ENCODE measurements at places on chromosomes 1 and 21.

GRCh38 chr1:12475101-12475500 is 142.9 kb downstream of the DHRS3 start:
- no peak for DNase-seq

GRCh38 chr1:21909286-21909759 is 27.8 kb downstream of the HSPG2 start:
- no peak for DNase-seq

DNA sequence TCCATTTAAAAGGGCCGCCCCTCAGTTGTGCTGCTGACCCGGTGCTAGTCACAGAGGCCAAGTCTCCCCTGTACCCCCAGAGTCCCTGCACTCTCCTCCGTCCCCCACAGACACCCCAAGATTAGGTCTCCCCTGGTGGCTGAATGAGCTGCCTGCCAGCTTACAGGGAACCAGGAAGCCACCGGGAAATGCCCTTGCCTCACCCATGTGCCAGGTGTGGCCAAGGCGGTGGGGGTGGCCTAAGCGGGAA is 32.7 kb downstream of the HSPG2 start:
- no peak for DNase-seq

GRCh38 chr1:68293609-68294366 is 61.5 kb upstream of the WLS start:
- DNase-seq = no peak

DNA sequence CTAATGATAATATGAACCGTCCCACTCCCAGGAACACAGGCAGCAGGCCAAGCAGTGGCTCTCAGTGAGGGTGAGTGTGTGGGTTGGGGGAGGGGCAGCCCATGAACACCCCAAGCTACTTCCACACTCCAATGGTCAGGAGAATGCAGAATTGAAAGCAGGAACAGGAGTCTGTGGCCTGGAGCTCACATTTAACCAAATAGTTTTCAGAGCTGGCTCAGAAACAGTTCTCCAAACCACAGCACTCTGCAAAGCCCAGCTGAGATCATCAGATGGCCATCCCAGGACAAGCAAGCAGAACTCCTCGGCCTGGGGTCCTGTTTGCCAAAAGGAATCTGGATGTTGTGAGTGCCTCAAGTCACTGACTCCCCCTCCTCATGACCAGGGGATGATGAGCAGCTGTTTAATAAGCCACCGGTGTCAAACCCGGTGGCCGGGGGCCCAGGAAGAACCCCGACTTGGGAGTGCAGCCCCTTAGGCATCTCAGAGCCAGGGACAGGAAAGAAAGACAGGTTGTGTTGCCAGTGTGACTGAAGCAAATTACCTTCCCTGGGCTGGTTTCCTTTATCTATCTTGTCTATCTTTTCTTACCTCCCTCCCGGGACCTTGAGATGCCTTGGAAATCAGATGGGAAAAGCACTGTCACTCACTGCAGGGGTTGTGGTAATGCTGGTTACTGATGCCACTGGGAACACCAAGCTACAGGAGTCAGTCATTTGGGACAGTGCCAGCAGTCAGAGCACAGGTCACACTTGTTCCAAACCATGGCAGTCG is 20.4 kb downstream of the DEGS1 start:
- DNase-seq = no peak

- DNase-seq = no peak
These were observed 2.1 kb downstream of the SLC22A15 start for GRCh38 chr1:115978292-115978941.

- no peak for DNase-seq
These were observed 244.3 kb downstream of the FGGY start for GRCh38 chr1:59541161-59541560.

- DNase-seq = no peak
These were observed 412.4 kb downstream of the DISC1 start for GRCh38 chr1:232038706-232039677.

DNA sequence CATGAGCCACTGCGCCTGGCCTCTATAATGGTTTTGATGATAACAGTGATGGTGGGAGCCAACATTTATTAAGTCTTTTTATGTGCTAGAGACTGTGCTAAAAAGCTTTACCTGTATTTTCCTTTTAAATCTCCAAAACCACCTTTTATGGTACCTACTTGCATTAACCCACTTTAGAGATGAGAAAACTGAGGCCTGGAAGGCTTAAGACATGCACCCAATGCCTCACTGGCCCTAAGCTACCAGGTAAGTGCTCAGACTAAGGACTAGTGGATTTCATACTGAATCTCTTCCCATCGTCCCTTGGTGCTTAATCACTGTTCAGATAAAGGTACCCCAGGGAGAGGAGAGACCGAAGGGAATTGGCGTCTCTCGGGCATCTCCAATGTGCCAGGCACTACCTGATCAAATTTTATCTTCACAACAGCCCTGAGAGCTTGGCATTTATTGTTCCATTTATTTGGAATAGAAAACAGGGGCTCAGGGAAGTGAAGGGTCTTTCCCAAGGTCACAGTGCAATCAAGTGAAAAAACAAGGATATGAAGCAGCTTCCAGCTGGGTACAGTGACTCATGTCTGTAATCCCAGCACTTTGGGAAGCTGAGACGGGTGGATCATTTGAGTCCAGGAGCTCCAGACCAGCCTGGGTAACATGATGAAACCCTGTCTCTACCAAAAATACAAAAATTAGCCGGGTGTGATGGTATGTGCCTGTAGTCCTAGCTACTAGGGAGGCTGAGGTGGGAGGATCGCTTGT is 84.2 kb downstream of the LACTBL1 start:
- DNase-seq = no peak

- DNase-seq = no peak
These were observed 225.4 kb upstream of the NRIP1 start for GRCh38 chr21:15289896-15290841.

GRCh38 chr1:108961752-108962486 is 1.4 kb downstream of the CLCC1 start:
- no peak for DNase-seq

DNA sequence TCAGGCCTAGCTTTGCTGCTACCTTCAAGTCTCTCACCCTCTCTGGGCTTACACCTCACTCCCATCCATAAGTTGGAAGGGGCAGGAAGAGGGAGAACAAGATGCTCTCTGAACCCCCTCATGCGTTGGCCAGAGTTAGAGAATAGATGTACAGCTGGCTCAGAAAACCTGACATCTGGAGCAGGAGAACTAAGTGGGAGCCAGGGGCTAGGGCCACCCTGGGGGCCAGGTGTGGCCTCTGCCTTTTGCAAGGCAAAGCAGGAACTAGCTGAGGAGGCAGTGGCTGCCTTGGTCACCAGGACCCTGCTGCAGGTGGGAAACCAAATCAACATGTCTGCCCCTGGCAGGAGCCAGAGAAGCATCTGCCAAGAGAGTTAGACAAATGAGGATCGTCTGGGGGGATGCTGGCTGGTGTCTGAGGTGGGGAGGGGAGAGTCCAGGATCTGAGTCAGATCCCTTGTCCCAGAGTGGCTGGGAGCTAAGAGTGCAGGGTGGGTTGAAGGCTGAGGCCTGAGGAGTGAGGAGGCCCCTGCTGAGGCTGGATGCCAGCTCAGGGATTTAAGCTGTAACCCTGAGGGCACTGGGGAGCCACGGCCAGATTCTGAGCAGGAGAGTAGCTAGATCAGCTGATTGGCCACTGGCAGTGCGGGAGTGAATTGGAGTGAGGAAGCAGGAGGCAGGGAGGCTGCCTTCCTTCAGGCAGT is 115.0 kb downstream of the EPHB2 start:
- DNase-seq = no peak

- no peak for DNase-seq
These were observed 60.3 kb downstream of the FAAP20 start for GRCh38 chr1:2134266-2134620.

DNA sequence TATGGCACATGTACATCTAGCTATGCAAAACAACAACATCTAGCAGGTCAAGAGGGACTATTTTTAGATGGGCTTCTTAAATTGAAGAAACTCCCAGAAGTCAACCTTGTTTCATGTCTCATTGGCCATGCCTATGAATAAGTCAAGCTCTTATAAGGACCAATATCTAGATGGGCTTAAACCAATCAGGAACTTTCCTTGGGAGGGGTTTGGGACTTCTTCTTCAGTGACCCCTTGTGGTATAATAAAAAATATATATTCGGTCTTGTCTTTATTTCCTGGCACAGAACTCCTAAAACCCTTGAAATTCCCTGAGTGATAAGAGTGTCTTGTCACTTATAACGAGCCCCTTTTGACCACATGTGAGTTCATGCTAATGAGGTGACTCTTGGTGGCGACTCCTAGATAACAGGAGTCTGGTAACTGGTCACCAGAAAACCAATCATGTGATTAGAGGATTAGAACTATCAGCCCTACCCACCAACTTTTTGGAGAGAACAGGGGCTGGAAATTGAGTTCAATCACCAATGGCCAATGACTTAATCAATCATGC is 218.3 kb downstream of the HHIPL2 start:
- no peak for DNase-seq

DNA sequence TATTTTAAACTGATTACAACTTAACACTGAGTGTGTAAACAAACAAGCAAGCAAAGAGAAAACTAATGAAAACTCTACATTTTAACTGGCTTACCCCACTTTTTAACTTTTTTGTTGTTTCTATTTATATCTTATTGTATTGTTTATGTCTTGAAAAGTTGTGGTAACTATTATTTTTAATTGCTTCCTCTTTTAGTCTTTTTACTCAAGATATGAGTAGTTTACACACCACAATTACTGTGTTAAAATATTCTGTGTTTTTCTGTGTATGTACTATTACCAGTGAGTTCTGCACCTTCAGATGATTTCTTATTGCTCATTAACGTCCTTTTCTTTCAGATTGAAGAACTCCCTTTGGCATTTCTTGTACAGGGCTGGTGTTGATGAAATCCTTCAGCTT is 4.7 kb upstream of the HHAT start:
- no peak for DNase-seq

GRCh38 chr1:16178596-16179497 is 23.0 kb upstream of the EPHA2 start:
- no peak for DNase-seq

- DNase-seq = no peak
These were observed 17.5 kb downstream of the PIGP start for GRCh38 chr21:37055271-37055855.

DNA sequence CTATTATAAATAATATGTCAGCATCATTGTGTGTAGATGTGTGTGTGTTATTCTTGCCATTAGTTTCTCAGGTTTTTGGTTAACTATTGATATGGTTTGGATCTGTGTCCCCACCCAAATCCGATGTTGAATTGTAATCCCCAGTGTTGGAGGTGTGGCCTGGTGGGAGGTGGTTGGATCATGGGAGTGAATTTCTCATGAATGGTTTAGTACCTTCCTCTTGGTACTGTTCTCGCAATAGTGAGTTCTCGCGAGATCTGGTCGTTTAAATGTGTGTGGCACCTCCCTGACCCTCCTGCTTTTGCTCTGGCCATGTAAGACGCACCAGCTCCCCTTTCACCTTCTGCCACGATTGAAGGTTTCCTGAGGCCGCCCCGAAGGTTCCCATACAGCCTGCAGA is 9.6 kb upstream of the POFUT2 start:
- DNase-seq = no peak

DNA sequence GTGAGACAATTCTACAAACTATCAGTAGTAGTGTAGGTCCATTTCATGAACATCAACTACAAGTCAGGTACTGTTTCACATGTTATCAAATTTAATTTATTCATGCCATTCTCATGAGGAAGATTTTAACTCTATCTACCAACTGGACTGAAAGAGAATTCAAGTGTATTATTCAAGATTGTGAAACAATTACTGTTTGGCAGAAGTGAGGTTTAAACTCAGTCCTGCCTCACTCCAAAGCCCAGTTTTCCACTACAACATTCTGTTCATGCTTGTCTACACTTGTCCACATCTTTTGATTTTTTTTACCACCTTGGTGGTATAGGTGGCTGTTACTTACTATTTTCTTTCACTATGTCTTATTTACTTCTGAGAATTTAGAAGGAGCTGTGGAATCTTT is 272.9 kb downstream of the TGFB2 start:
- DNase-seq = no peak

GRCh38 chr1:228956864-228957263 is 221.6 kb downstream of the RHOU start:
- DNase-seq = no peak

DNA sequence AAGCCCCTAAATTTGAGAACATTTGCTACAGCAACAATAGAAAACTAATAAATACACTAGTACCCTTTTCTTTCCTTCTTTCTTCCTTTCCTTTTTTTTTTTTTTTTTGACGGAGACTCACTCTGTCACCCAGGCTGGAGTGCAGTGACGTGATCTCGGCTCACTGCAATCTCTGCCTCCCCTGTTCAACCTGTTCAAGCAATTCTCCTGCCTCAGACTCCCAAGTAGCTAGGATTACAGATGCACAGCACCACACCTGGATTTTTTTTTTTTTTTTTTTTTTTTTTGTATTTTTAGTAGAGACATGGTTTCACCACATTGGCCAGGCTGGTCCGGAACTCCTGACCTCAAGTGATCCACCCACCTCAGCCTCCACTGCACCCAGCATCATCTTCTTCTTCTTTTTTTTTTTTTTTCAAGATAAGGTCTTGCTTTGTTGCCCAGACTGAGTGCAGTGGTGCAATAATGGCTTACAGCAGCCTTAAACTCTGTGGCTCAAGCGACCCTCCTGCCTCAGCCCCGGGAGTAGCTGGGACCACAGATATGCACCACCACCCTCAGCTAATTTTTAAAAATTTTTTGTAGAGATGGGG is 19.6 kb upstream of the CBR3 start:
- DNase-seq = no peak

DNA sequence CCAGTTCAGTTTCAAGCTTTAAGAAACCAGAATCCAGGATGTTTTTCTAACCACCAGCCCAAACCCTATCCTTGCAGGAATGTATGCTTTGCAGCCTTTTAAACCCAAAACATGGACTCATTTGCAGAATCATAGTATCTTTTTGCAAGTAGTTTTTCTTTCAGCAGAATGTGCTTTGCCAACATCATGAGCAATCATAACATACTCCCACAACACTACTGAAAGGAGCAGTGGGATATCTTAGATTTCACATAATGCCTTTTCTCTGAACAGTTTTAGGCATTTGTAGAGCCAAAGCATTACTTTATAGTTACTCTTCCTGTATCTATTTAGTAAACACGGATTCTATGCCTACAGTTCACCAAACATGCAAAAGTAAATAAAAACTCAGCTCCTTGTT is 10.0 kb upstream of the SH2D2A start:
- DNase-seq = no peak

GRCh38 chr21:16323596-16323995 is 593.8 kb downstream of the USP25 start:
- no peak for DNase-seq

- no peak for DNase-seq
These were observed 258.4 kb downstream of the HLX start for GRCh38 chr1:221137666-221138065.

DNA sequence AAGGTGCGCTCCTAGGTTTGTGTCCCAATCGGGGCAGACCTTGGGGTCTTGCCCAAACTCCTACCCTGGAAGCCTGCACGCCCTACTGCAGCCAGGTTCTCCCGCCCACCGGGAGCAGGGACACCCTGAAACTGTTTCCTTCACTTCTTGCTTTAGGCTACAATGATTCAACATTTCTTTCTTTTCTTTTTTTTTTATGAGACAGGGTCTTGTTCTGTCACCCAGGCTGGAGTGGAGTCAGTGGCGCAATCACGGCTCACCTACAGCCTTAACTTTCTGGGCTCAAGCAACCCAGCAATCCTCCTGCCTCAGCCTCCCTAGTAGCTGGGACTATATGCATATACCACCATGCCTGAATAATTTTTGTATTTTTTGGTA is 75.8 kb downstream of the ITPKB start:
- no peak for DNase-seq

- no peak for DNase-seq
These were observed 12.7 kb downstream of the UTP11 start for GRCh38 chr1:38025233-38025632.

- no peak for DNase-seq
These were observed 41.1 kb downstream of the COLGALT2 start for GRCh38 chr1:183996396-183996795.

All from activated CD8-positive, alpha-beta memory T cell treated with anti-CD3 and anti-CD28 coated beads for 48 hours (primary cell).